ENCODE measurements at places on chromosomes 3 and 15.

DNA sequence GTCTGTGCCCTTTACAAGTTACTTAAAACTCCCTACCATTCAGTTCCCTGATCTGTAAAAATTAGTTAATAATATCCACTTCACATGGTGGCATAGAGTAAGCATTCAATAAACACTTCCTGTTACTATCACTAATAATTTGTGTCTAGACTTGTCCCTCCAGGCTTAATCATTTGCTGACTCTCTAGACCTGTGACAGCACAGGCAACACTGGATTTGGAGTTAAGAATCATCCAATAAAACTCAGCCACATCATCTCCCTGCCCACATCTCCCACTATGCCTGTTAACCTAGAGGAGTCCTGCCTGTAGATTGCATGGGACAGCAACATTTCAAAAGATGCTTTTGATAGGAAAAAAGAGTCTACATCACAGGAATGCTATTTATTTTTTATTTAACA is 564.6 kb downstream of the MFSD1 start:
- no peak for DNase-seq

DNA sequence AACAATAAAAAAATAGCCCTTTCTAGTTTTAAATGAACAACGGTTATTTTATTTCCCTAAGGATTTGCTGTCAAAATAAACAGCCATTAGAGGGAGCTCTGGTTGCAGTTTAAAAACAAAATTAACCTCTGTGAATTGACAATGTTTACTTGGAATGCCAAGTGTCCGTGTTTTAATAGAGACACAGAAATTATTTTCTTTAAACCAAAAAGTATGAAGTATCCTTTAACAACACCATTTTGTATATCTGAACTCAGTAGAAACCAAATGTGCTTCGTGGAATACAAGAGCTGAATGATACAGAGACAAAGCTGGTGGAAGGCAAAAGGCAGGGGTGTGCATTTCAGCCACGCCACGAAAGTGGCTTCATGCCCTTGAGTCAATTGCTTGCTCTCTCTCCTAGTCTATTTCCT is 74.4 kb downstream of the MOBP start:
- DNase-seq, result no peak

GRCh38 chr3:116393199-116393598 is 52.1 kb downstream of the LSAMP start:
- no peak for DNase-seq

- no peak for DNase-seq
Measured at GRCh38 chr3:101571028-101571895, 2.7 kb upstream of the PCNP start.

GRCh38 chr3:105834768-105835167 is 34.0 kb downstream of the CBLB start:
- DNase-seq, result no peak

DNA sequence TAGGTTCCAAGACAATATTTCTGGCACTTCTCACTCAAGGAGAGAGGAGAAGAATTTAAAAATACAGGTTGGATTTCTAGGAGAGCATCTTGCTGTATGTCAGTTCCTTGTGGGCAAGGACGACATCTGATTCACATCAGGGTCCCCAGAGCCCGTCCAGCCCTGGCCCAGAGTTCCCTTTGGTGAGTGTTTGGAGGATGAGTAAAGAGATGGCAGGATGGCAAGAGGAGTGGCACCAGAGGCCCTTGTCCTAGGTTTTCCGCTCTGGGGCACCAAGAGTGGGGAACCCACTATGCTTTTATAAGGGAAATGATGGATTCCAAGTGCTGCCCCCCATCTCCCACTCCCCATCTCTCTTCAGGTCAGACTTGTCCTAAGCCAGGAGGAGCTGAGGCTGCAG is 181.8 kb downstream of the TBC1D2B start:
- no peak for DNase-seq

GRCh38 chr3:159763602-159764489 is 224.8 kb upstream of the IL12A start:
- DNase-seq, result no peak

DNA sequence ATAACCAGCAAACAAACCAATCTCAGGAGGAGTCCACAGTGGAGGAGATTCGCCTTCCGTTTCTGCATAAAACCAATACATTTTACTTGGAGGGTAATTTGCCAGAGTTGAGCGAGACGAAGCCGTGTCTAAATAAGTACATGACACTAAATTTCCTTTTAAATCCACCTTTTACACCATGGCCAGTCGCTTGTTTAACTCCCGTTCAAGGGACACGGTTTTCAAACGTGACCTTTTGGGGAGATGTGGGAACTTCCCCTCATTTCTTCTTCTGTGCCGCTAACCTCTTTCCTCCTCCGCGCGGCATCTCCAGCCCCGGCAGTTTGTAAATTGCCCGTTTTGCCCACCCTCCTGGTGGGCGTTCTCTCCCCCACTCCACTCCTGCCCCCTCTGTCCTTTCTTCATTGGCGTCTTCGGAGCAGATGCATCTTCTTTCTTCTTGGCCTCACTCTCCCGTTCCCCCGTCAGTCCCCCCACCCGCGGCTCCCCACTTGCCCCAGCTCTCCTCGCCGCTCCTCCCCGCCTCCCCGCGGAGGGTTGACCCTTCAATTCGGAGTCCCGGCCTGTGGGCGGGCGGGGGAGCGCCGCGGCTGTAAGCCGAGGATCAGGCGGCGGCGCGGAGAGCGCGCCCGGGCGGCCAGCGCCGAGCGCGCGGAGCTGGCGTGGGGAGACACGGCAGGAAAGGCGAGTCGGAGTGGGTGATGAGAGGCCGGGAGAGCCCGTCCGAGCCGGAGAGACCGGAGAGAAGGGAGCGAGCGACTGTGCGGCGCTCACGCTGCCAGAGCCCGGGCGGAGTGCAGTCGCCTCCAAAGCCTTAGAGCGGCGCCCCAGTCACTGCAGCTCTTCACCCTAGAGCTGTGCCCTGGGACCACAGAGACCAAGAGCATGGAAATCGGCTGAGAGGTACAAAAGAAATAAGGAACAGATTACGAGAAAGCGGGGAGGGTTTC is at the start of gene NLGN1:
Gene NLGN1 (plus strand): TSS at position 584 of the 950 bp plus-strand sequence.
- no peak for DNase-seq

- no peak for DNase-seq
Measured at GRCh38 chr15:90665288-90666134, 51.6 kb upstream of the BLM start.

DNA sequence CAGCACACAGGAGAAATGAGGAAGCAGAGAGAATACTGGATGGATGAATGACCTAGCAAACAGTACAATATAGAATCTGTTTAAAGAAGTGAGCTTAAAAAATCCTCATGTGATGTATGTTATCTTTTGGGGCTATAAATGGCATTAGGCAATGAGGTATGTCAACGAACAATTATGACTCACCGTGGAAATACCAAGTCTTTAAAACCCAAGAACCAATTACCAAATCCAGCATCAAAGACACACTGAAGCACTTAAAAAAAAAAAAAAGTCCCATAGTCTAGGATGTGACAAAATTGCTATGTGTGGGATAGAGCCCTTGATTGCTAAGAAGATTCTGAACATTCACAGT is 36.3 kb upstream of the HERC1 start:
- no peak for DNase-seq

DNA sequence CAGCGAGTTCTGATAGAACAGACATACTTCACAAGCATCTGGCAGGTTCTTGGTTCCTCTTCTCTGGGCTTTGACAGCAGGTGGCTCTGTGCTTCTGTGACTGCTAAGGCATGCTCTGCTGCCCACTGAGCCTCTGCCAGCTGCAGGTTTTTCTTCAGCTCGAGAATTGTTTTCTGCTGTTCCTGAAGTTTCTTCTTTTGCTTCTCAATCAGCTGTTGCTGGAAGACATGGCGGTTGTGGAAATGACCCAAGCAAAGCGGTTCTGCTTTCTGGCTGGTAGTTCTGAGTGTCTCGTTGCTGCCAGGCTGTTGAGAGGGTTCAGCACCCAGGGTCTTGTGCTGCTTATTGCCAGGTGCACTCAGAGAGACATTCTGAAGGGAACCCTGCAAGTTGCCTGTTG is 50.8 kb downstream of the CCDC191 start:
- no peak for DNase-seq

DNA sequence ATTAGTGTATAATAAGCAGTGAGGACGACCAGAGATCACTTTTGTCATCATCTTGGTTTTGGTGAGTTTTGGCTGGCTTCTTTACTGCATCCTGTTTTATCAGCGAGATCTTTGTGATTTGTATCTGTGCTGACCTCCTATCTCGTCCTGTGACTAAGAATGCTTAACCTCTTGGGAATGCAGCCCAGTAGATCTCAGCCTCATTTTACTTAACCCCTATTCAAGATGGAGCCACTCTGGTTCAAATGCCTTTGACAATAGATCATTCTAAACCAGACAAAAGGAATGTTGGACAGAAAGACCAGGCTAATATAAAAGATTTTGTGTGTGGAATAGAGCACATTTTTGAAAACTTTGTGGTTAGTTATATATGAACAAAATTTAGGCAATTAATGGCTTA is 618.5 kb upstream of the BCHE start:
- no peak for DNase-seq

DNA sequence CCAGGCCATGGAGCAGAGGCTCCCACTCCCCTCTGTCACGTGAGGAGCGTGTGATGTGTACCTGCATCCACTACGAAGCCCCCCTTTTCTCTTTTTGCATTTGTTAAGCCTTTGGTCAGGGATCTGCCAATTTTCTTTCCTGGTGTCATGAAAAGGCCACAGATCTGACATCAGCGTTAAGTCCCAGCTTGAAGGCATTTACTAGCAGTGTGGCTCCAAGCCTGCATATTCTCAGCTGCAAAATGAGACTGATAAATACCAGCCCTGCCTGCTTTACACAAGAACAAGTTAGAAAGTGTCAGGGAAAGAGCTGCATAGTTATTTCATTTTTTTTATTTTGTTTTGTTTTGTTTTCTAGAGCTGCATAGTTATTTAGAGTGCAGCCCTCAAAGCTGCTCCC is 2.3 kb upstream of the ANKRD63 start:
- DNase-seq, result no peak

DNA sequence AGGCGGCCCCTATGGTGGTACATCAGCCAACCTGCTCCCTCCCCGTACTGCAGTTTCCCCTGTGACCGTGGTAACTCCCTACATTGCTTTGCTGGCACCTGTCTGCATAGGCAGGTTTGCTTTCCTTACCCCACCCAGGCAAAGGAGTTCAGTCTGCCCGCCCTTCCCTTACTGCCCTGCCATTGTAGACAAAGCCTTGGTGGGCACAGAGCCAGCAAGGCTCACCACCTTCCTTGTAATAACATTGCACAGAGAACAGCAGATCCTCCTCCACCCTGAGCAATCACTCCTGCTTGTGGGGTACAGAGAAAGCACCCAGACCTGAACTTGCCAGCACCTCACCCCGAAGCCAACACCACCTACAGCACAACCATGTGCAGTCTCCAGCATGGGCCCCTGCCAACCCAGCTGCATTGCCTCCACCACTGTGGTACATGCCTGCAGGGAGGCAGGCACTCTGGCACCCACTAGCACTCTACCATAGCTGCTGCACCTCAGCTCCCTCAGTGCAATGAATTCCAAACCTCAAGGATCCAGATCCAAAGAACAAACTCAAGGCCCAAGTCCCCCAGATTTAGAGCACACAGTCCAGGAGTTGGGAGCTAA is 192.7 kb upstream of the KCNMB2 start:
- DNase-seq, result no peak

- DNase-seq, result no peak
Measured at GRCh38 chr15:84616235-84616634, 15.4 kb downstream of the ZSCAN2 start.

DNA sequence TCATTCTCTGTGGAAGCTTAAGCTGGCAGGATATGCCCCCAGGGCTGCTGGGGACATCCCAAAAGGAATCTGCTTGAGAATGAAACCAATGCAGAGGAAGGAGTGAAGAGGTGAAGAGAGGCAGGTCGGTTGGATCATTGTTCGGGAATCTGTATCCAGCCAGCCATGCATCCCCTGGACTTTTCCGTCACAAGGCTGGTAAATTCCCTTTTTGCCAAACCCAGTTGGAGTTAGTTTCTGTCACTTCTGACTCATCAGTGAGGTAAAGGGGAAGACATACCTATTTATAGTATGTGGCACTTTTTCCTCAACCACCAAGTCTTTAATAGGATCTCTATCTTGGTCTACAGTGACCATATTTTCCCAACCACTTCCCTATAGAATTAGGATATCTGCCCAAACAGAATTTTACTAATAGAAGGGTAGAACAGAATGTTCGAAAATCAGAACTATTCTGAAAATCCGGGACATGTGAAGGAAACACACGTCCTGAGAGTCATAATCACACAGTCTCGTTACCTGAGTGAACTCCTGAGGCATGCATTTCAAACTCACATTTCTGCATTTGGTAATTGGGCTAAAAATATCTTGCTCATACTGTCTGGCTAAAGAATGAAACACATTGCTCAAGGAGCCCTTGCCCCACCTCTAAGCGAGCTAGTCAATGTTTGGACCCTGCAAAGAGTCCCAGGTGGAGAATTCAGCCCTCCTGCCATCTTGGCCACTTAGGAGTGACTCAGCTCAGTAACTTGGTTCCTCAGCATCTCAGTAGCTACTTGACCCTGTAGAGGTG is 289.7 kb upstream of the ADAMTS9 start:
- DNase-seq, result no peak

DNA sequence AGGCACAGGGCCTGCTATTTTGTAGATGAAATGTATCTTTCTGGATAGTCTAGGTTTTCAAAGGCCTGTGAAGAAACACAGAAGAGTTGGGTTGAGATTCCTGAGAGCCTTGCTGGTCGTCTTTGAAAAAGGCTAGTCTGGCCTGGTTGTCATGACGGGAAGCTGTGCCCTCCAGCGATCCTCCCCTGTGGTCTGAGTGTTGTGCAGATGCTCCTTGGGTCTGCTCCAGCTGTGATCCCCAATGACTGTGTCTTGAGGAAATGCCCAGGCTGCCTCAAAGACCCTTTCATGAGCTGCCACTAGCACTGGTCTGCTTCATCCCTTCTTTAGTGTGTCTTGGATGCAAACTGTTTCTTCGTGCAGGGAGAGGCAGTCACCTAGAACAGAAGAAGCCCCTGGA is 111.0 kb upstream of the SYNPR start:
- DNase-seq, result peak; percentile 28

- DNase-seq, result no peak
Measured at GRCh38 chr3:168002786-168003368, 92.8 kb downstream of the GOLIM4 start.

- peak; percentile 72 for DNase-seq
Measured at GRCh38 chr15:71780115-71780976, 30.0 kb upstream of the NR2E3 start.

DNA sequence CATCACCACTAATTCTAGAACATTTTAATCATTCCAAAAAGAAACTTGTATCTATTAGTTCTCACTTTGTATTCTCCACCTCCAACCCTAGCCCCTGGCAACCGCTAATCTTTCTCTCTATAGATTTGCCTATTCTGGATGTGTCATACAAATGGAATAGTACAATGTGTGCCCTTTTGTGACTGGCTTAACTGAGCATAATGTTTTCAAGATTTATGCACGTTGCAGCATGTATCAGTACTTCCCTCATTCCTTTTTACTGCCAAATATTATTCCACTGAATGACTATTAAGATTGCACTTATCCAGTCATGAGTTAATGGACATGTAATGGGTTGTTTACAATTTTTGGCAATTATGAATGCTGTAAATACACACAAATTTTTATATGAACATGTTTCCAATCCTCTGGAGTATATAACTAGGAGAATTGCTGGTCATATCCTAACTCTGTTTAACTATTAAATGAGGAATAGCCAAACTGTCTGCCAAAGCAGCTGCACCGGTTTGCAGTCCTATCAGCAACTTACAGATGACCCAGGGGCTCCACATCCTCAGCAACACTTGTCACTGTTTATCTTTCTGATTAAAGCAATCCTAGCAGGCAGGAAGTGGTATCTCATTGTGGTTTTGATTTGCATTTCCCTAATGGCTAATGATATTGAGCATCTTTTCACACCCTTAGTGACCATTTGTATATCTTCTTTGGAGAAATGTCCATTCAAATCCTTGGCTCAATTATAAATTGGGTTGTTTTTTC is 42.9 kb downstream of the DCUN1D1 start:
- DNase-seq, result no peak
